ENCODE measurements at places on chromosomes 12 and 14.

- DNase-seq = no peak
These were observed 5.0 kb upstream of the EPS8 start for GRCh38 chr12:15794196-15794595.

DNA sequence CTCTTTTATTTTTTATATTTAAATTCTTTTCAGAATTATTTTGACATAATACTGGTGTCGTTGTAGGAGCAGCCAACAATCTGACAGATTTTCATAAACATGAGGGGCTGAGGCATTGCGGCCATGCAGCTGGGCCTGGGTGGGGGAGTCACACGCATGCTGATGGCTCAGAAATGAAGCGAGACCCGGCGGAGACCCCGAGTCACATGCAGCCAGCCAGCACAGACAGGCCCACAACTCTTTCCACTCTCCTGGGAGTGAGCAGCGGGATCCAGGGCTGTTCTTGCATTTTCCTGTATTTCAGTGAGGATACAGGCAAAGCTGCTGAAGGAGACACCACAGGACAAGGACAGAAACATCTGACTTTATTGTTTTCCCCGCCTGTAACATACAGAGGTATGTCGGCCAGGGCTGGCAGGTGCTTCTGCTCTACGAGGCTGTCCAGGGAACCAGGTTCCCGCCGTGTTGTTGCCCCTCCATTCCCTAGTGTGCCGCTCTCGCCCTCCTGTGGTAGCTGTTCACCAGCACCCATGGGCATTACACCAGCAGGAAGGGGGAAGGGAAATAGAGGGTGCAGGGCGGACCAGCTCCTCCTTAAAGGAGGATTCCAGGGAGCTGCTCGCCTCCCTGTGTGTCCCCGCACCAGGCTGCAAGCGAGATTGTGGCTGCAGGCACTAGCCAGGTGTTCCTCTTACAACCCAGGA, 30.5 kb downstream of the FZD10 start:
- no peak for DNase-seq

GRCh38 chr12:111673503-111673902, 12.3 kb downstream of the BRAP start:
- DNase-seq = no peak

DNA sequence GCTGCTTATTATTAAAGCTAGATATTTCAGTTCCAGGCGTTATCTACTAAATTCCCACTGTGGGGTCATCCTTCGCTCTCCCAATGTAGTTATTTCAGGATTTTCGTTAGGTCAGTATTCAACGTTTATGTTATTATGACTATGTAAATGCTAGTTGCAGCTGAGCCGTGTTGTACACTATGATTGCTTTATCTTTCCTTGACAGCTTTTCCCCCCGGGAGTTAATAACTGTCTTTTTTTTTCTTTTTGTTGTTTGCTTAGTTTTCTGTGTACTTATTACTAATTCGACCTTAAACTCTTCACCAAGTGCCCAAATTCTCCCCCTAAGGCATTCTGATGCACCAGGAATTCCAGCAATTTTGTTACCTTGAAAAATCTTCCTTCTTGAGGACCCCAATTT, 48.5 kb downstream of the SUDS3 start:
- DNase-seq = no peak

GRCh38 chr12:24896171-24896570, 52.7 kb downstream of the BCAT1 start:
- DNase-seq = no peak

DNA sequence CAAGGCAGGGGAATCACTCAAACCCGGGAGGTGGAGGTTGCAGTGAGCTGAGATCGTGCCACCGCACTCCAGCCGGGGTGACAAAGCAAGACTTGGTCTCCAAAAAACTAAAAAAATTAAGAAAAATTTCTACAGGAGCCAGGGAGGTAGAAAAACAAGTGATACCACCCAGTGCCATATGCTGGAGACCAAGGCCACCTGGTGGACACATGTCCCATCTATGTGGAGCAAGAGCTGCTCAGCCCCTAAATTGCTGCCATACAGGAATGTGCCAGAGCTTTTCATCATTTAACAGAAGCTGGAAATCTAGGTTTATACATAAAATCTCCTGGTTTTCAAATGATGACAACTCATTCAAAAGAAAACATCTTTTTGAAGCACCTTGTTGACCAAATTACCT, 61.4 kb upstream of the ELK3 start:
- DNase-seq = no peak

DNA sequence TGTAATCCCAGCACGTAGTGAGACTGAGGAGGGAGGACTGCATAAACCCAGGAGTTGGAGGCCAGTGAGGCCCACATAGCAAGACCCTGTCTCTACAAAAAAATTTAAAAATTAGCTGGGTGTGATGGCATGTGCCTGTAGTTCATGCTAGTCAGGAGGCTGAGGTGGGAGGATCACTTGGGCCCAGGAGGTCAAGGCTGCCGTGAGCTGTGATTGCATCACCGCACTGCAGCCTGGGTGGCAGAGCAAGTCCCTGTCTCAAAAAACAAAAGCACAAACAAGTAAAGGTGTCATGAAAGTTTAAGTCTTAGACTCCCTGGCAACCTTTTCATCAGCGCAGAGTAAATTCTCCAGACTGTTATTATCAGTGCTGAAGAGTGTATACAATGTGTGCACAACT, 10.4 kb downstream of the TMEM30B start:
- no peak for DNase-seq

DNA sequence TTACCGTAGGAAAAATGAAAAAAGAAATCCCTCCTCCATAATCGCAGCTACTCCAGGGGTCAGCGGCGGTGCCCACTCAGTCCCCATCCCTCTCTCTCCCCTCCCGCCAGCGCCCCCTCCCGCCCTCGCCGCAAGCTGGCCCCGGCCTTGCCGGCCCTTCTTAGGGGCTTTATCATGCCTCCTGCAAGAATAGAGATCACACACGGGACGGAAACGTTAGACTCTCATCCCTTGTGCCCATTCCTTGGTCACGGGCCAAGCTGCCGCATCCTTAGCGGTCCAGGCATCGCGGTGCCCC, 692 bp upstream of the COX14 start:
- DNase-seq = no peak

GRCh38 chr12:241266-241665, 21.4 kb downstream of the SLC6A13 start:
- no peak for DNase-seq

DNA sequence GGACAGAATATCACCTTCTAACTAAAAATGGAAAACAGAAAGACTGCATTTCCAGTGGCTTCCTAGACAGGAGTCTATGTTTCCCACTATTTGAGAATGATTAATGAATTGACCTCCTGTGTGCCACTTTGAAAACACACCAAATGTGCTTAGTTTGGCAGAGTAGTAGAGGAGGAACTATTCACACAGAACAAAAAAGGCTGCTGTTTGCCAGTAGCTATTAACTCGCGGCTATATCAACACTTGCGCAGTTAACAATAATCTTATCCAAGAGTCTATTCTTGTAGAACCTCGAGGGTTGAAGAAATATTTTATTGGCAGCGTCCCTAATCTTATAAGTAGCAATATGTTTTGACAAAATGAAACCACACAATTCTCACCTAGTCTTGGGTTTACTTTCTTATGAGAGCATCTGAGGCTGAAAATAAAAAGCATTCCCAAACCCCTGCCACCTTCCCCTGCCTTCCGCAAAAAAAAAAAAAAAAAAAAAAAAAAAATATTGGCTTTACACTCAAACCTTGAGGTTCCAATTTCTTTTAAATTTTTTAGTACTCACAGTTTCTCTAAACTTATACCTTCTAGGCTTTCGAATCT, 127.3 kb upstream of the FLRT2 start:
- DNase-seq = peak; percentile 9

DNA sequence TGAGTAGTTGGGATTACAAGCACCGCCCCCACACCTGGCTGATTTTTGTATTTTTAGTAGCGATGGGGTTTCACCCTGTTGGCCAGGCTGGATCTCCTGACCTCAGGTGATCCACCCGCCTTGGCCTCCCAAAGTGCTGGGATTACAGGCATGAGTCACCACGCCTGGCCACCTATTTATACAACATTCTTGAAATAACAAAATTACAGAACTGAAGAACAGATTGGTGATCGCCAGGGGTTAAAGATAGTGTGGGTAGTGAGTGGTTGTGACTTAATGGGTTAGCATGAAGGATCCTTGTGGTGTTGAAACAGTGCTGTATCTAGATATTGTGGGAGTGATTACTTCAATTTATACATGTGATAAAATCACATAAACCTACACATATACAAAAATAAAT, 7.4 kb downstream of the GLIPR1L1 start:
- no peak for DNase-seq

DNA sequence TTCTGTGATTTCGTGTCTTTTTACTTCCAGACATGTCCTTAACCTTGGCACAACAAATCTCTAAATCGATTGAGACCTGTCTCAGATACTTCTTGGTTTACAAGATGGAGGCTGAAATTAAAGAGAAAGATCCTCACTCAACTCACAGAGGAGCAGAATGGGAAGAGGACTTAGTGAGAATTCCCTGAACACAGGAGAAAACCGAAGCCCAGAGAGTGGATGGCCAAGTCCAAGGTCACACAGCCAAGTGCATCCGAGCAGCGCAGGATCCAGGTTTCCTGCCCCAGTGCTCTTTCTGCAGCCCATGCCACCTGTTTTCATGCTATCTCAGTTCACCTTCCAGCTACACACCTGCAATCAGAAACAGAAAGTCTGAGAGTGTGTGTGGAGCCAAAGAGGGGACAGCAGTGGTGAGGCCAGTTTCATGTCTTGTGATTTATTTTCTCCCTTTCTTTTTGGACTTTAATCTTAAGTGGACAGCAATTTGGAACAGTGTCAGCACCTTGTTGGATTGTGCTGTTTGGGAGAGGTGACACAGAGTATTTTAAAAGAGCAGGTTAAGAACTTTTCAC, 22.9 kb upstream of the TCL1B start:
- DNase-seq = no peak

GRCh38 chr12:125110641-125111360, 45.6 kb downstream of the AACS start:
- DNase-seq = no peak

- DNase-seq = no peak
These were observed 37.2 kb downstream of the IFNG start for GRCh38 chr12:68122236-68122920.

DNA sequence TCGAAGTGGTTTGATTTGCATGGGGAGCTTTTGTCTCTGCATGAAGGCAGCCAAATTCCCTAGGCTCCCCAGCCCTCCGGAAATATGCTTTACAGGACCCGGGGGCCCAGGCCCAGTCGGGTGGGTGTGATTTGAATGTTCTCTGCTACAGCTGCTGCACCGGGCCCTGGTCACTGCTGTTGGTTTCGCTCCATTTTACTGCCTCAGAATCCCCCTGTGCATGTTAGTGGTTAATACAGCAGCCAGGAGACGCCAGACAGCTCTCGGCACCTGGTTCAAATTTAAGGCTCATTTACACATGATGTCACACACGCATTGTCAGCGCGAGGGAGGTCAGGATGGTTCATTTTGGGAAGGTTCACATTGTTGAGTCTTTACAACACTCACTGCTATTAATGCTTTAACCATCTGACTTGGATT, 99.6 kb downstream of the SLC38A6 start:
- DNase-seq = no peak

GRCh38 chr12:131494741-131495524, 216.0 kb upstream of the SFSWAP start:
- DNase-seq = no peak

DNA sequence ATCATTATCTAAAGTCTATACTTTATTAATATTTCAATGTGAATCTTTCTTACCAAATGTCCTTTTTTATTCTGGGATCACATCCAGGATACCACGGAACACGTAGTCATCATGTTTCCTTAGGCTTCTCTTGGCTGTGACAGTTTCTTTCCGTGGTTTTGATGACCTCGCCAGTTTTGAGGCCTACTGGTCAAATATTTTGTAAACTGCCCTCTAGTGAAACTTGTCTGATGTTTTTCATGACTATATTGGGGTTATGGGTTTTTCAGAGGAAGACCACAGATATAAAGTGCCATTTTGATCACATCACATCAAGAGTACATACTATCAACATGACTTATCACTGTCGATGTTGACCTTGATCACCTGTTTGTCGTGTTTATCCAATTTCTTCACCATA, 14.1 kb upstream of the SERPINA6 start:
- no peak for DNase-seq

DNA sequence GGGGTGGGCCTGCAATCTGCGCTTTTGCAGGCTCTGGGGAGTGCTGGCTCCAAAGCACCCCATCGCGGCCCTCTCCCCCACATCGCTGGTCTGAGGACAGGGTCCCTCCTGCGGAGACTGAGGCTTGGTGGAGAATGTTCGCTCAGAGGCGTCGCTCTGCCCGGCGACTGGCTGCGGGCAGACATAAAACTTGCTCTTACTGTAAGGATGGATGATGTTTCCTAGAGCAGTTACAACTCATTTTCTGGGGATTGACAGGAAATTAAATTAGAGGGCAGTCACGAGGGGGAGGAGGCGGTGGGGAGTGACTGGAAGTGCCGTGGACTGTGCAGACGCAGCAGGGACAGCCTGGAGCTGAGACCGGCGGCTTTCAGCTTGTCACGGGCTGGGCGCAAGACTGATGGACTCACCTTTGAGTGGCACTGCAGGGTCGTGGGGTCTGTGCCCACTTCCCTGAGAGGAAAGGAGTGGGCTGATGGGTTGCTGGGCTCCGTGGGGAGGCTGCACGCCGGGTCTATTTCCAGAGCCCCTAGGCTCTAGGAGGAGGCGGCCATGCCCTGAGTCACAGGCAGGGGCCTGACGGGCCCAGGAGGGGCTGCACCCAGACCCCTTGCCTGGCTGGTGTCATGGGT, 32.8 kb downstream of the NOC4L start:
- no peak for DNase-seq

DNA sequence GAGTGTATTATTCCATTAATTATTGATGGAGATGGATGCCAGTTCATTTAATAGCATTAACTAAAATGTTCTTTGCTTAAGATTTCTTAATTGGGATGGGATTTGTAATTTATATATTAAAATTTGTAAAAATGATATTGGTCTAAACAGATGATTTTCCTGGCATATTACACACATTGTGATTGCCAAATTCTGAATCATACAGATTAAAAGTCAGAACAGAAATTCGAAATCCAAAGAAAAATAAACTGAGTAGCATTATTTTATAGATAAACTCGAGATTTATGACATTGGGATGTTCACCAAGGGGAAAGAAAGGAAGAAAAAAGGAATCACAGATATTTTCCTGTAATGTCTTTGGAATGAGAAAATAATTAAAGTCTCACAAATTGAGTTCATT, 481.1 kb downstream of the CCER1 start:
- no peak for DNase-seq

- no peak for DNase-seq
These were observed 19.9 kb downstream of the LRTM2 start for GRCh38 chr12:1839956-1840951.

DNA sequence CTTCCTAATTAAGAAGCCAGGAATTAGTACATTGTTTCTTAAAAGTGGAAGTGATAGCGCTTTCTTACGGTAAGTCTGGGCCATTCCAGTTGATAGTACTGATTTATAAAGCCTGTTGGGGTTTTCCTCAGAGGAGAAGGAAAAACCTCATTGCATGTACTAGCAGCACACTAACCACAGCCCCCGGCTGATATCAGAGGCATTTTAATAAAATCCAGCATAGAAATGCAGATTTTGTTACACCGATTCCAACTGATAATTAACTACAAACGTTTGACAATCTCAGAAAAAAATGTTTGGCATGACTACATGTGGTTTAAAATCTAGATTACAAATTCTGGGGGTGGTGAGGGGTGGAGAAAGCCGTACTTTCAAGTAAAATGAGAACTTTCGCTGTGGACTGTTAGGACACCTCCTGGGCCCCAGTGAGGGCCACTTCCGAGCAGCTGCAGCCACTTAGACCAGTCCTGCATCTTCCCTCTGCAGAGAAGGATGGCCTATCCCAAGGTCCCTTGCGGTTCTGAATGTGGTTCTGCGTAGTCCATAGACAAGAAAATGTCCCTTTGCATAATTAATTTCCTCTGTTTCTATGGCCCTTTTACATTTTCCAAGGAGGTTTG, 374.4 kb downstream of the NUAK1 start:
- DNase-seq = no peak
